ENCODE measurements at places on chromosomes 6 and 20. TPM values are rescaled to one million over a fixed set of nuclear protein-coding genes. Genes with fewer than 3 reads are reported as not detected.

The LCA5 gene
- 7.0 TPM for total RNA-seq

The KCNQ5 gene
- total RNA-seq: 9.4 TPM

The NKX2-2 gene
- total RNA-seq: not detected

The SASH1 gene
- total RNA-seq: 6.6 TPM

The MCCD1 gene
- not detected for total RNA-seq

The FAM209B gene
- total RNA-seq: not detected

The MARCKS gene
- 35.3 TPM for total RNA-seq

The PTK6 gene
- total RNA-seq: 6.5 TPM

The SLC52A3 gene
- total RNA-seq: 6.4 TPM

The MCUR1 gene
- 33.1 TPM for total RNA-seq
